ENCODE measurements at places on chromosomes 5 and 9.

GRCh38 chr5:33470544-33470943 is 29.8 kb downstream of the TARS1 start:
- DNase-seq: no peak

- DNase-seq: no peak
These were observed 45.8 kb upstream of the STK32A start for GRCh38 chr5:147189109-147189424.

- DNase-seq: no peak
These were observed 107.6 kb downstream of the RNF180 start for GRCh38 chr5:64273276-64273675.

DNA sequence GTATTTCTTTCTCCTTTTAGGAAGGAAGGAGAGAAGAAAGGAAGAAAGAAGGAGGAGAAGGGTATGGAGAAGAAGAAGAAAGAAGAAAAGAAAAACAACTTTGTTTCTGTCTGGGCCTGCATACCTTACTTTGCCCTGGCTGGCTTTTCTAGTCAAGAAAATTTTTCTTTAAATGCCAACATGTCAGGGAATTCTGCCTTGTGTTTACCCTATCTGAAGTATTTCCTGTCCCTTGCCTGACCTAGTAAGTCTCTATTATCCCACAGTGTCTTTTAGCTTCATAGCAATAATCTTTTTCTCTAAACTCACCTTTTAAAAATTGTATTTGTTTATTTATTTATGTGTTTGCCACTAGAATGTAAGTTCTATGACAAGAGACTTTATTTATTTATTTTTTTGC is 1864.1 kb downstream of the EFNA5 start:
- DNase-seq: no peak

DNA sequence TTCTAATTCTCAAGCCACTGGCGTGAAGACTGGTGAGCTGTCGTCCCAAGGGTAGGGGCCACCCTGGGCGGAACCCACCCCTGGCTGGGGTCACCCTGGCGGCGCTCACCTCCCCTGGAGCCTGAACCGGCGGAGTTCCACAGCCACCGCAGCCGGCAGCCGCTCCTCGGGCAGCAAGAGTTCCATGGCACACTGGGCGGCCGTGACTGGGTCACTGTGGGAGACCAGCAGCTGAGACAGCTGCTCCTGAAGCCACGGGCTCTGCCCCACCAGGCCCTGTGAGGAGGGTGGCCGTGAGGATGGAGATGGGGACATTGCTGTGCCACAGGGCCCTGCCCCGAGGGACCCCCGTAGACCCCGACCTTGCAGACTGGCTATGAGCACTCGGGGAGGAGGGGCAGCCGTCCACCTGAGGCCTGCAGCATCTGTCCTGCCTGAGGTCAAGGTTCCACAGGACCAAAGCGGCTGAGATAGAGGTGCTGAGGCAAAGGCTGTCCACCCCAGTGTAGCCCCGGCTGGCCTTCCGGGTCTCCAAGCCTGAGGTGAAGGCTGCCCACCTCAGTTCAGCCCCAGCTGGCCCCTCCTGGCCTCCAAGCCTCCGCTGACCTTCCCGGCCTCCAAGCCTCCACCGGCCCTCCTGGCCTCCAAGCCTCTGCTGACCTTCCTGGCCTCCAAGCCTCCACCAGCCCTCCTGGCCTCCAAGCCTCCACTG is 50.6 kb upstream of the NRARP start:
- no peak for DNase-seq

DNA sequence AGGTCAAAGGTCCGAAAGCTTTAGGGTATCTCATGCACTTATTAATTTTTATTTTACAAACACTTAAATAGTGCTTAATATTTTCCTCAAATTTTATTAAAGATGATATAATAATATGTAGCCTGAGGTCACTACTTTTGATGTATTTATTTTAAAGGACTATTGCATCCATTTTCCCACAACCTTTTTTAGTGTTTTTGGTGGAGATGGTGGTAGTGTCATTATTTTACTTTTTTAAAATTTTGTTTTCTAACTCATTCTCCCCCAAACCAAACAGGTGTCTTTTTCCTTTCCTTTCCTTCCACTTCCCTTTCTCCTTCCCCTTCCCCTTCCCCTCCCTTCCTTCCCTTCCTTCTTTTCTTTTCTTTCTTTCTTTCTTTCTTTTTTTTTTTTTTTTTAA is 328.6 kb downstream of the CYLC2 start:
- DNase-seq: no peak

- DNase-seq: no peak
These were observed 54.8 kb upstream of the FAM120AOS start for GRCh38 chr9:93508207-93508606.

GRCh38 chr9:77643871-77644270 is 4.3 kb downstream of the GNA14 start:
- no peak for DNase-seq

- DNase-seq: no peak
These were observed 200.2 kb upstream of the SGCD start for GRCh38 chr5:156126716-156127115.

- no peak for DNase-seq
These were observed 37.3 kb downstream of the INSYN2B start for GRCh38 chr5:169943026-169943425.

GRCh38 chr5:171693412-171693811 is 92.2 kb upstream of the SMIM23 start:
- DNase-seq: no peak

GRCh38 chr5:14953075-14953607 is 81.6 kb upstream of the ANKH start:
- no peak for DNase-seq

GRCh38 chr9:137029058-137029936 is 1.3 kb upstream of the ABCA2 start:
- DNase-seq: no peak

GRCh38 chr9:111909444-111909843 is 12.8 kb downstream of the UGCG start:
- no peak for DNase-seq

GRCh38 chr9:116549061-116549664 is 137.9 kb upstream of the TRIM32 start:
- no peak for DNase-seq

DNA sequence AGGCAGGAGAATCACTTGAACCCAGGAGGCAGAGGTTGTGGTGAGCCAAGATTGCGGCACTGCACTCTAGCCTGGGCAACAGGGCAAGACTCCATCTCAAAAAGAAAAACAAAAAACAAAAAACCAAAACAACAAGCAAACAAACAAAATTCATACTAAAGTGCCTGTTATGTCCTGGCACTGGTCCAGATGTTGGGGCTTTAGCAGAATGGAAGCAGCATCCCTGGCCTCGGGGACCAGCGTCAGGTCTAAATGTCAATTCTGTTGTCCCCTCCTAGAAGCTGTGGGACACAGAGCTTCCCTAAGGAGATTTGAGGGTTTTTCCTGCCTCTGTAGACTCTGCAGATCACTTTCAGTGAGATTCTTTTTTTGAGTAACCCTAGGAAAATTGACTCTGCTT is 26.2 kb downstream of the PPARGC1B start:
- no peak for DNase-seq

GRCh38 chr9:92308893-92309292 is 15.4 kb upstream of the IARS1 start:
- no peak for DNase-seq

- no peak for DNase-seq
These were observed 4.2 kb upstream of the NINJ1 start for GRCh38 chr9:93138171-93138764.

- no peak for DNase-seq
These were observed 130.7 kb downstream of the SEC61B start for GRCh38 chr9:99352826-99353225.

GRCh38 chr5:123549256-123549904 is 37.4 kb downstream of the CSNK1G3 start:
- no peak for DNase-seq

DNA sequence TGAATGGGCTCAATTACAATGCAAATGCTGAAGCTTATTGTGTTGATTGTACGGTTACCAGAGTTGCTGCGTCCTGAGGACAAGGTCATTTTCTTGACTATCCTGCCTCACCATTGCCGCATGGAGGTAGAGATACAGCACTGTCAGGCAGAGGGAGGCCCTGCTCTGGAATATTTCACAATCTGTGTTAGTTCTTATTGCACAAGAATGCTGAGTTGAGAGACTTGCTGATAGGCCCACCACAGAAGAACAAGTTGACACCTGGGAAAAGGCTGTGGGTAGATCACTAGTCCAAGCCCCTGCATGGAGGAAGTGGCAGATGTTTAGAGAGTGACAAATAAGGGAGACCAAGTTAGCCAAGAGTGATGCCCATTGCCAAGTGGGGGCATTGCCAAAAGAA is 344.5 kb upstream of the ITGA1 start:
- no peak for DNase-seq

GRCh38 chr5:141816598-141817399 is 61.4 kb downstream of the PCDH1 start:
- no peak for DNase-seq

GRCh38 chr5:171980792-171981191 is 25.6 kb downstream of the FBXW11 start:
- DNase-seq: no peak

DNA sequence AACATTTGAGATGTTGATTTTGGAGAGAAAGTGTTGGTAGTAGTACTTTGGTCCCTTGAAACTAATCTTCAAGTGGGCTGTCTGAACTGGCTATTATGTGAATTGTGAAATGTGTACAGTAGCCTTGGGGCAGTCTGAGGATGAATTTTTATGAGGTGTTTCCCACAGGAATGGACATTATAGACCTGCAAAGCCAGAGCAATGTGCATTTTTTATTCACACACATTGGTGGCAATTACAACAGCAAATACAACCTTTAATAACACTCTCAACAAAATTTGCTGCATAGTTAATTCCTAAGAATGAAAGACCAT is 147.0 kb downstream of the PAM start:
- DNase-seq: no peak

DNA sequence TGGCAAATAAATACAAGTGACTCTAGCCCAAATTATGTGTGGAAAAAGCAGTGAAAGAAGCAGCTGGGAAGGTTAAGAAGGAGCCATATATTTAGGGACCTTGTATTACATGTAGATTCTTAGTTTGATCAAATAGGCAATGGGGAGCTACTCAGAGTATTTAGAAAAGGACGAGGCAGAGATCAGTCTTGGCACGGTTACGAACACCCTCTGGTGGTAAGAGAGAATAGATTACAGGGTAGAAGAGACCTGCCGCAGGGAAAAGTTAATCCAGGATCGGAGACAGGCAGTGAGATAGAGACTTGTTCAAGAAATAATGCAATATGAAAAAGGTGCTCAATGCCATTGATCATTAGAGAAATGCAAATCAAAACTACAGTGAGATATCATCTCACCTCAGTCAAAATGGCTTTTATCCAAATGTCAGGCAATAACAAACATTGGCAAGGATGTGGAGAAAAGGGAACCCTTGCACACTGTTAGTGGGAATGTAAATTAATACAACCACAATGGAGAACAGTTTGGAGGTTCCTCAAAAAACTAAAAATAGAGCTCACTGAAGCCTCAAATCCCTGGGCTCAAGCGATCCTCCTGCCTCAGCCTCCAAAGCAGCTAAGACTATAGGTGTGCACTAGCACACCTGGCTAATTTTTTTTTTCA is 12.0 kb downstream of the INIP start:
- DNase-seq: peak; percentile 41

DNA sequence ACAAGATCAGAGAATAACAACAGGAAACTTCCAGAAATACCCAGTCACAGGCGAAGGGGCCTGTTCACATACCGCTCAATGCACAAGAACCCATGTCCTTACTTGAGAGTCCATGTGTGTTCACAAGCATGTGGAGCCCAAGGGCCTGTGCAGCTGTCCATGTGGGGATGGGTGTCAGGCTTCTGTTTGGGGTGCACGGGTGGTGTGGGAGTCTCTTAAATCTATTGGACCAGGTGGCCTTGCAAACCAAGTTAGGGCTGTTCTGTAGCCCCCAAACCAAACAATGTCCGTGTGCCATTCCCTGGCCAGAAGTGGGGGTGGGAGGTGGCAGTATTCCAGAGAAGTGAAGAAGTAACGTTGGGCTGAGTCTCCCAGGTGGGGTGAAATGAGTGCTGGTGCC is 222.3 kb downstream of the PBX3 start:
- DNase-seq: no peak

DNA sequence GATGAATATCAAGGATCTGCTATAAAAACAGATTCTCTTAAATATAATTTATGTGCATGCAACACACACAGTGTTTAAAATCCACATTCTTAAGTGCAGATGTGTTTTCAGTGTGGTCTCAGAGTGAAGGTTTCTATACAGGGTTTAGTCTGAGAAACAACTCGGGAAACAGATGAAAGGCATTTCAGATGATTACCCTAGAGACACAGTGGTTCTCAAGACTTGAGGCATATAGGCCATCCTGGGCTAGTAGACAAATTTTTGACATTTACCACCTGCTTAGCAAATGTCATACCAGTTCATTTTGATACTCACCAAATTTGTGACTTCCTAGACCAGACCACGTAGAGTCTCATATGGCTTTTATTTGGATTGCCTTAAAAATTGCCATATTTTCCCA is 216.5 kb downstream of the ARL15 start:
- DNase-seq: no peak

DNA sequence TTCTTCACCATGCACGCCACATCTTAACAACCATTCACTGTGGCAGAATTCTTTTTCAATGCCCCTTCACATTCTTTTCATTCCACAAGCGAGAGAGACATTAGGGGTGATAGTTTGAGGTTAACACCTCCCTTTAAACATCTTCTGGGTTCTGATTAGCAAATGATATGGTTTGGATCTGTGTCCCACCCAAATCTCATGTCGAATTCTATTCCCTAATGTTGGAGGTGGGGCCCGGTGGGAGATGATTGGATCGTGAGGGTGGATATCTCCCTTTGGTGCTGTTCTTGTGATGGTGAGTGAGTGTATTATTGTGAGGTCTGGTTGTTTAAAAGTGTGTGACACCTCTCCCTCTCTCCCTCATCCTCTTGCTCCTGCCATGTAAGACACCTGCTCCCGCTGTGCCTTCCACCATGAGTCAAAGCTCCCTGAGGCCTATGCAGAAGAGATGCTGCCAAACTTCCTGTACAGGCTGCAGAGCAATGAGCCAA is 46.1 kb upstream of the RAI14 start:
- DNase-seq: no peak
